ENCODE measurements at places on chromosomes 7 and 10.

DNA sequence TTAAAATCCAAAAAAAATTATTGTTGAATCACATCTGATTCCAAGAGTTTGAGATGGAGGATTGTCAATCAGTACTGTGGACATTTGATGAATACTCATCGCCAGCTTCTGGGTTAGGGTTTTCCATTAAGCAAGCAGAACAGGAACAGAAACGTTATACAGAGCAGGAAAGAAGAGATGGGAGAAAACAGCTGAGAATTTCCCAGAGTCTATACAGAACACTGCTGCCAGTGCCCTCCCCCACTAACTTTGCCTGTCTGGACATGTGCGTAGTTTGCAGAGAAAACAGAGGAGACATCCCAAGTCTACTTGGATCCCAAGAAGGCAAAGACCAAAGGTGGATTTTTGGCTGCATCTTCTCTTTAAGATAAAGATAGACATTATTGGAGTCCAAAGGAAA, 19.0 kb downstream of the C10orf90 start:
- no peak for DNase-seq

GRCh38 chr7:49821181-49821580, 47.7 kb downstream of the VWC2 start:
- DNase-seq: no peak

GRCh38 chr7:82945056-82945455, 217.6 kb downstream of the PCLO start:
- DNase-seq: no peak

GRCh38 chr7:134483296-134483695, 24.4 kb upstream of the AKR1B1 start:
- DNase-seq: no peak

DNA sequence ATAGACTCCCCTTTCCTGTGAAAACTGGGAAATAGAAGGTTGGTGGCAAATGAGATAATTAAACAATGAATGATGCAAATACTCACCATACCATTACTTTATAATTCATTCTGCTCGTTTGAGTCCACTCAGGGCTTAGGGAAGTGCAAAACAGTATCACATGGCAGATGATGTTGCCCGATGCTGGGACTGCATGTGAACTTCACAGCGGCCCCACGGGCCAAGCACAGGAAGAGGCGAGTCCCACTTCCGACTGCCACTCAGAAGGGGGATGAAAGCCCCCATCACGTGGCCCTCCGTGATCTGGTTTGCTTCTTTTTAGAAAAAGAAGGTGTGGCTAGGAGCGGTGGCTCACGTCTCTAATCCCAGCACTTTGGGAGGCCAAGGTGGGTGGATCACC, 71.5 kb downstream of the PRPF18 start:
- no peak for DNase-seq

GRCh38 chr10:63477927-63478326, 12.2 kb upstream of the JMJD1C start:
- no peak for DNase-seq

DNA sequence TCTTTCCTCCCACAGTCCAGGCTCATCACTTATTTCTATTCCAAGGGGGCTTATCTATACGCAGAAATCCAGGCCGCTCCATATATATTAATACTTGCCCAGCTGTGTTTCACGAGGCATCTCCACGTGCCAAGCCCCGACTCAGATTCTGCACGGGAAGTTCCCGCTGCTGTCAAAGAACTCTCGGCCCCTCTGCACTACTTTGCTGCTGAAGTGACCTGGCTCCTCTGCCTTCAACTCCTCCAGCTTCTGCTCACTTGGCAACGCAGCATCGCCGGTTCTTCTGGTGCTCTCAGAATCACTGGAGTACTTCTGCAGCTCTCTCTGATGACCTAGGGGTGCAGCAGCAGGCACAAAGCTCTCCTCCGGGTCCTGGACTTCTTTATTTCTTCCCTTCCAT, 9.7 kb upstream of the CHST12 start:
- no peak for DNase-seq

- DNase-seq: peak; percentile 40
These were observed 110.6 kb upstream of the EFCAB10 start for GRCh38 chr7:105691680-105692564.

DNA sequence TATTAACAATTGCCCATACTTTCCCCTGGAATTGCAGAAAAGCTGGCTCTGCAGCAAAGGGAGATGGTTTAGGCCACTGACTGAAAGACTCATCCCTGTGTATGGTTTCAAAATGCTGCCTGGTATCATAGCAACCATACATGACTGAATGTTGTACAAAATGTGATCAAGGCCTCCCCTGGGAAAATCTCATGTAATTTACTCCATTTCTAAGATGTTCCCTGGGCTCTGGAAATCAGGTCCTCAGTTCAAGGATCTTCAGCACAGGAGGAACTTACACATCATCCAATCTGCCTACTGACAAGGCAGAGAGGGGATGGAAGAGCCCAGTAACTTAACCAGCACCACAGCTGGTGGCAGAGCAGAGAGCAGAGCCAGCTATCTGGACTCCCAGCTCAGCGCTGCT, 111.8 kb downstream of the JAZF1 start:
- no peak for DNase-seq

DNA sequence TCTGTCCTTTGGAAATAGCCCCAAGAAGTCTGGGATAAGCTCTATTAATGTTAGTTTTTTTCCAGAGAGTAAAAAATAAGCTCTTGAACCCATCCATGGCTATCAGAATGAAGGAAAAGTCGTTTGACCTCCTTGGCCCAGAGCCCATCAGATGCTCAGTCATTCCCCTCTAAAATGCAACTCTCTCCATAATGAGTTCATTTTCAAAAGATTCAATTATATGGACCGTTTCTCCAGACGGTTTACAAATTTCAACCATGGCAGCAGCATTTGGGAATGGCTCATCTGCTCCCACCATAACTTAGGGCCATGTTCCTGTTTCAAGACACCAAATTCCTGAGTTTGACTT, 220.0 kb downstream of the PTPRN2 start:
- no peak for DNase-seq

GRCh38 chr7:11714205-11714604, 117.8 kb downstream of the THSD7A start:
- no peak for DNase-seq

GRCh38 chr7:151384776-151385625, 24.8 kb downstream of the WDR86 start:
- DNase-seq: peak; percentile 8

DNA sequence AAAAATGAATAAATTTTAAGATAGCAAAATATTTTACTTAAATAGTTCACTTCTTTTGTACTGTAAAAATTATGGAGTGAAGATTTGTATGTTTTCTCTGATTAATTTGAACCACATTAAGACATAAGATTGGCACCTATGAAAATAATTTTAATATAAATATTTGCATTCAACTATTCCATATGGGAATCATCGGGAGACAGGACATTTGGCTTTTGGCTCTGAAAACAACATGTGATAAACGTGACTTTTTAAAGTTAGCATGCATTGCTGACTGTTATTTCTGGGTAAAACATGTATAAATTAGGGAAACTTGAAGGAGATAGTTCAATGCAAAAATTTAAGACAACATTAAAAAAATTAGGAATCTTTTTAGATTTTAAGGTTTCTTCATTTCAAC, 117.2 kb downstream of the SEMA3E start:
- DNase-seq: no peak

DNA sequence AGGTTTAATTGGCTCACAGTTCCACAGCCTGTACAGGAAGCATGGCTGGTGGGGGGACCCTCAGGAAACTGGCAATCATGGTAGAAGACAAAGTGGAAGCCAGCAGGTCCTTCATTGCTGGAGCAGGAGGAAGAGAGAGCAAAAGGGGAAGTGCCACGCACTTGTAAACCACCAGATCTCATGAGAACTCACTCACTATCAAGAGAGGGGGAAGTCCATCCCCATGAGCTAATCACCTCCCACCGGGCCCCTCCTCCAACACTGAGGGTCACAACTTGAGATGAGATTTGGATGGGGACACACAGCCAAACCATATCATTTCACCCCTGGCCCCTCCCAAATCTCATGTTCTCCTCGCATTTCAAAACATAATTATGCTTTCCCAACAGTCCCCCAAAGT, 171.9 kb upstream of the CACNA2D1 start:
- no peak for DNase-seq

- no peak for DNase-seq
These were observed 58.7 kb downstream of the C10orf120 start for GRCh38 chr10:122640921-122641320.

DNA sequence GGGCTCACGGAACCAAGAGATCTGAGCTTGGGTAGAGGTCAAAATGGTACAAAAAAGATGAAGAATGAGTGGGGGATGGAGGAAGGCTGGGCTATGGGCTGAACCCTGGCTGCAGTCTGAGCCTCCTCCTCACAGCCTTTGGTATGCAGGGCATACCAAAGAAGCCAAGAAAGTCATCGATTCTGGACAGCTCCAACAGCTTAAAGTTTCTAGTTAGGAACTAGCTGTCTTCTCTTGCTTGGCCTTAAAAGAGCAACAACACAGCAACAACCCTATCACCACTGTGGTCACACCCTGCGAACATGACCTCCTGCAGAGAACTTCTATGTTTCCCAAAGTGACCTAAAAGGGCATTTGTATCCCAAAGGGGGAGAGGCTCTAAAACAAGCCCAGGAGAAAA, 126.1 kb upstream of the EFCAB10 start:
- no peak for DNase-seq

DNA sequence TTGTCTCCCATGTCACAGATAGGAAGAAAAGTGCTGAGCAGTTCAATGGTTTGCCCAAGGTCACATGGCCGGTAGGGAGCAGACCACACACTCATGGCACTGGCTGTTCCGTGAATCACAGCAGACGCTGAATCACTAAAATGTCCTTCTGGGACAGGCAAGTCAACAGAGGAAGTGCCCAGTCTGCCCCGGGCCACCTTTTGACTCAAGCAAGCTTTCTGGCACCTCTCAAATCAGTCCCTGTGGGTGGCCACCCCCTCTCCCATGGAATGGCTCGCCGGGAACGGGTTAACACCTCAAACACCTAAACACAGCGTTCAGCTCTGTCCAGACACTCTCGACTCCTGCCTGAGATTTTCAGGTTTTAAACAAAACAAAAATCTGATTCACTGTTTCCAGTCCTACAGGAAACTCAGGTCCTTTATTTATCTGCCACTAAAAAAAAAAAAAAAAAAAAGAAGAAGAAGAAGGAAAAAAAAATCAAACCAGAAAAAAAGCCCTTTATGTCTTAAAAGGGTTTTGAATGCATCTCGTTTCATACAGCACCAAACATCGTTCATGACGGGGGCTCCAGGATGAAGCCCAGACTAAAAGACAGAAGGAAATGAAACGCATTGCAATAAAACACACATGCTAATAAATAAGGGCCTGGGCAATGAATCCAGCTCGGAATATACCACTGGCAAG, 15.5 kb downstream of the CARD11 start:
- DNase-seq: no peak

GRCh38 chr10:8054494-8055407, at the start of gene GATA3:
TSS of gene GATA3 (plus strand) at chr10:8054688. CDS start at chr10:8055656, 968 bp downstream.
- DNase-seq: no peak

GRCh38 chr10:6565588-6565987, 14.5 kb downstream of the PRKCQ start:
- DNase-seq: no peak

DNA sequence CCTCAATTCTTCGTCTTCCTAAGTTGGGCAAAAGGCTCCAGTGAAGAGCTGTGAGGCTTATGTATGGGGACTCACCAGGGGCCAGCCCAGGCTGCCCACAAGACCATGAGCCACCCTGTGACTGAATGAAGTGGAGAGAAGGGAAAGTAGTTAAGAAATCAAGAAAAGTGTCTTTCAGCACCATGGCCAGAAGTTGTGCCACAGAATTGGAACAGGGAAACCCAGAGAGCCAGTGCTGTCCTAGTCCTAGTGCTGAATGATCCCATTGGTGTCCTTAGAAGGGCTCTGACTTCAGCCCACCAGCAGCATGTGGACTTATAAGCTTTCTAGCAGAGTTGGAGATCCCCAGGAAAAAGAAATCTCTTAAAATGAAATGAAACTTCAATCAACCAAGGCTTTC, 37.0 kb upstream of the CCSER2 start:
- no peak for DNase-seq

DNA sequence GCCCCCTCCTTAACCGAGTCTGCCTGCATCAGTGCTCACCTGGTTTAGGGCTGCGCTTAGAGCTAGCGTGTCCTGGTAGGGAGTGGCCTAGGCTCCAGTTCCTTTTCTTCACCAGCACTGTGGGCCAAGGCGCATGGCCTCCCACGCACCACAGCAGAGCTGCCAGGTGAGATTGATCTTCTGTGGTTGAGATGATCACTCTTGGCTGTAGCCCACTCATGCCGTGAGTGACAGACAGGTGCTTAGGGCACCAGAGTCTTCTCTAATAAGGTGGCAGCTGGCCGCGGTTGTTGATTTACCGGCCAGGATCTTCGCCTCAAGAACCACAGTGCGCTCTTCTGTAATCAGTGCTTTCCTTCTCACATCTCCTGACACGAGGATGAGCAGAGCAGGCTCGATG, 157.2 kb upstream of the INSYN2A start:
- DNase-seq: no peak

DNA sequence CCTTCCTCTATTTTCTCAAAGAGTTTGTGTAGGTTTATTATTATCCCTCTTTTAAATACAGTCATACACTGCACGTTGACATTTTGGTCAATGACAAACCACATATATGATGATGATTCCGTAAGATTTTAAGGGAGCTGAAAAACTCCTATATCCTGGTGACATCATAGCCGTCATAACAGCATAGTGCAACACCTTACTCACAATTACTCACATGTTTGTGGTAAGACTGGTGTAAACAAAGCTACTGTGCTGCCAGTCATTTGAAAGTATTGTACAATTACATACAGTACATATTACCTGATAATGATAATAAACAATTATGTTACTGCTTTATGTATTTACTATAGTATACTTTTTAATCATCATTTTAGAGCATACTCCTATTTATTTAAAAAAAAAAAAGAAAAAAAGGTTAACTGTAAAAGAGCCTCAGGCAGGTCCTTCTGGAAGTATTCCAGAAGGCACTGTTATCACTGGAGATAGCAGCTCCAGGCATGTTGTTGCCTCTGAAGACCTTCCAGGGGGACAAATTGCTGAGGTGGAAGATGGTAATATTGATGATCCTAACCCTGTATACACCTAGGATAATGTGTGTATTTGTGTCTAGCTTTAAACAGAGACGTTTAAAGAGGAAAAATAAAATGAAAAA, 123.3 kb upstream of the CDK1 start:
- DNase-seq: no peak

DNA sequence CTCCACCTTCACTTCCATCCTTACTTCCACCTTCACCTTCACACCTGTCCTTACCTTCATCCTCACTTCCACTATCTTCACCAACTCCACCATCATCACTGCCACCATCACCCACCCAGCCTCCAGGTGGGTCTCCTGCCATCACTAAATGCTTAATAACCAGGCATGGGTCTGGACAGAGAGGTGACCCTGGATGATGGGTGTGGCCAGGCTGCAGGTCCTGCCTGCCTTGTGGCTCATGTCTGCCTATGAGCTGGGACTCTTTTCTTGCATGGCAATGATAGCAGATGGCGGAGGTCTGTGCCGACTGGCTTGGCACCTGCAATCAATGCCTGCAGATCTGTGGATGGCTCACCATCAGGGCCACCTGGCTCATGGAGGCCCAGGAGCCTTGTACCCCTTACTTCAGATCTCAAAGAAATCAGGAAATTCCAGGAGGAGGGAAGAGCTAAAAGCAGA, 60.1 kb upstream of the ELN start:
- DNase-seq: no peak

- DNase-seq: no peak
These were observed 377.9 kb downstream of the DNAJB9 start for GRCh38 chr7:108947526-108947925.
